ENCODE measurements at places on chromosomes 3 and 15. TPM values are rescaled to one million over a fixed set of nuclear protein-coding genes. Genes with fewer than 3 reads are reported as not detected.

DNA sequence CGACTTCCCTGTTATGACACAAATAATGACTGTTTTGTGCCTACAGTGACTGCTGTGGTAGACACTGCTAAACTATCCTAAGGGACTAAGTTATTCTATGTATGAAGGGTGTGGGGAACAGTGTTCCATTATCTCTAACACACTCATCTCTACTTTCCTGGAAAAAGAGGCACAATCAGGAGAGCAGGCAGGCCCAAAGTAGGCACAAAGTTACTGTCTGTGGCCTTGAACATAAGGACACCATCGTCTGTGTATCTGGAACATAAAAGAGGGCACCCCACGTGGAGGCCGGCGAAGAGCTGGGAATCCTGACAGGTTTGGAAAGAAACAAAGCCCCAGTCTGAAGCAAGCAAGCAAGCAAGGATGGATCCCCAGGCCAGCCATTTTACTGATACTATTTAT lies 1.5 kb downstream of the ABCC5 start:
- peaks cover 17% of the 10 kb centered on the region for H3K4me1 ChIP-seq
- H3K27me3 ChIP-seq: no peaks in the 10 kb centered on the region
- H3K27ac ChIP-seq: no peak overlapping the region
- H3K4me3 ChIP-seq: peak overlapping the region; percentile 93
- DNase-seq: no peak

GRCh38 chr15:53759411-53759931 lies at the start of gene WDR72:
Gene WDR72, minus strand, starts transcription at chr15:53759663. Its CDS starts 26,514 bp downstream, at chr15:53733149.
- no peak within 1 kb of the TSS for H3K27ac ChIP-seq
- no peaks in the 10 kb centered on the region for H3K27me3 ChIP-seq
- H3K4me3 ChIP-seq: no peak within 1 kb of the TSS
- no peak for DNase-seq
- H3K4me1 ChIP-seq: no peaks in the 10 kb centered on the region
- H3K36me3 ChIP-seq: no peaks in the 10 kb centered on the region

DNA sequence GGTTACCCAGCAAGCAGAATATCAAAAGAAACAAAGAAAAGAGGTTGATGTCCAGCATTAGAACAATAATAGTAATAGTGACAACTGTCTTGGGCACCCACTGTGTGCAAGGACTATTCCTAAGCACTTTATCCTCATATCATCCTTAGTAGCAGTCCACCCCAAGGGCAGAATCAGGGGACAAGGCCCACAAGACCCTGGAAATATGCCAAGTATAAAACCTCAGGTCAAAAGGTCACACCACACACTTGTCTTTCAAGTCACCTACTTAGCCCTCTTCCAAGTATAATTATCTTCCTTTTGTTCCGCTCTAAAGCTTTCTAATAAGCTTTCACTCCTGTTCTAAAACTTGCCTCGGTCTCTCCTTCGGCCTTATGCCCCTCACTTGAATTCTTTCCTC lies 124.0 kb upstream of the STT3B start:
- no peaks in the 10 kb centered on the region for H3K27me3 ChIP-seq
- no peak for DNase-seq
- H3K27ac ChIP-seq: no peak overlapping the region

GRCh38 chr3:28564211-28564610 lies 215.6 kb upstream of the AZI2 start:
- H3K36me3 ChIP-seq: no peaks in the 10 kb centered on the region
- no peaks in the 10 kb centered on the region for H3K27me3 ChIP-seq
- no peak overlapping the region for H3K4me3 ChIP-seq
- H3K4me1 ChIP-seq: no peaks in the 10 kb centered on the region

GRCh38 chr3:136070334-136070733 lies 104.8 kb downstream of the PPP2R3A start:
- H3K27me3 ChIP-seq: no peaks in the 10 kb centered on the region
- no peak for DNase-seq
- H3K4me1 ChIP-seq: no peaks in the 10 kb centered on the region
- H3K36me3 ChIP-seq: no peaks in the 10 kb centered on the region

GRCh38 chr3:127462111-127462655 lies 128.3 kb downstream of the TPRA1 start:
- DNase-seq: no peak
- peaks cover 7% of the 10 kb centered on the region for H3K27me3 ChIP-seq
- H3K36me3 ChIP-seq: no peaks in the 10 kb centered on the region
- H3K27ac ChIP-seq: no peak overlapping the region

The ZNF80 gene
- 1.1 TPM for total RNA-seq

- no peak for DNase-seq
- no peak overlapping the region for H3K27ac ChIP-seq
- no peaks in the 10 kb centered on the region for H3K27me3 ChIP-seq
- no peaks in the 10 kb centered on the region for H3K36me3 ChIP-seq
These were observed 34.8 kb upstream of the RAB6B start for GRCh38 chr3:133930341-133930933.

- no peak overlapping the region for H3K4me3 ChIP-seq
- no peaks in the 10 kb centered on the region for H3K36me3 ChIP-seq
- H3K27ac ChIP-seq: no peak overlapping the region
- H3K27me3 ChIP-seq: no peaks in the 10 kb centered on the region
These were observed 9.3 kb upstream of the SYNM start for GRCh38 chr15:99095626-99096025.

The FGF7 gene
- 0.11 TPM for total RNA-seq

The CLDN18 gene
- not detected for total RNA-seq

The ROPN1 gene
- not detected for total RNA-seq

- H3K27me3 ChIP-seq: no peaks in the 10 kb centered on the region
- no peak for DNase-seq
- no peak overlapping the region for H3K4me3 ChIP-seq
These were observed 125.0 kb downstream of the ZNF280D start for GRCh38 chr15:56608140-56608778.

DNA sequence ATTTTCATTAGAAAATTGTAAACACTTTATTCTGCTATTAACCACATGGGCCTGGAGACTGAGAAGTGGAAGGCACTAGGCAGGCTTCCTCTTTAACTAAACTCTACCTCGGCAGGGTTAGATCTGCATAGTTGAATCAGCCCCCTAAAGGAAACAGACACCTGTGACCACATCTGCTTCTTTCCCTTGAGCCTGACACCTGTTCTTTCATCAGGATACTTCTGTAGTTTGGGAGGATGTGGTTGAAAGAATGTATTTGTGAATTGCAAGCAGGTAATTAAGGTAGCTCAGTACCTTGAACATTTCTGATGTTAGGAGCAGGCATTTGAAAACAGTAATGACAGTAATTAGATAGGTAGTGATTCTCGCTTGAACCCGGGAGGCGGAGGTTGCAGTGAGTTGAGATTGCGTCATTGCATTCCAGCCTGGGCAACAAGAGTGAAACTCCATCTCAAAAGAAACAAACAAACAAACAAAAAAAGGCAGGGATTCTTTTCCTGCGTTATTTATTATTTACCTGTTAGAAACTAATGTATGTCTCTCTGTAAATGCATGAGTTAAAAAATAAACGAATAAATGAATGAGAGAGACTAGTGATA lies 468.5 kb downstream of the NLGN1 start:
- no peaks in the 10 kb centered on the region for H3K36me3 ChIP-seq
- no peaks in the 10 kb centered on the region for H3K27me3 ChIP-seq
- H3K4me3 ChIP-seq: no peak overlapping the region
- no peaks in the 10 kb centered on the region for H3K4me1 ChIP-seq
- no peak for DNase-seq
- H3K27ac ChIP-seq: no peak overlapping the region

DNA sequence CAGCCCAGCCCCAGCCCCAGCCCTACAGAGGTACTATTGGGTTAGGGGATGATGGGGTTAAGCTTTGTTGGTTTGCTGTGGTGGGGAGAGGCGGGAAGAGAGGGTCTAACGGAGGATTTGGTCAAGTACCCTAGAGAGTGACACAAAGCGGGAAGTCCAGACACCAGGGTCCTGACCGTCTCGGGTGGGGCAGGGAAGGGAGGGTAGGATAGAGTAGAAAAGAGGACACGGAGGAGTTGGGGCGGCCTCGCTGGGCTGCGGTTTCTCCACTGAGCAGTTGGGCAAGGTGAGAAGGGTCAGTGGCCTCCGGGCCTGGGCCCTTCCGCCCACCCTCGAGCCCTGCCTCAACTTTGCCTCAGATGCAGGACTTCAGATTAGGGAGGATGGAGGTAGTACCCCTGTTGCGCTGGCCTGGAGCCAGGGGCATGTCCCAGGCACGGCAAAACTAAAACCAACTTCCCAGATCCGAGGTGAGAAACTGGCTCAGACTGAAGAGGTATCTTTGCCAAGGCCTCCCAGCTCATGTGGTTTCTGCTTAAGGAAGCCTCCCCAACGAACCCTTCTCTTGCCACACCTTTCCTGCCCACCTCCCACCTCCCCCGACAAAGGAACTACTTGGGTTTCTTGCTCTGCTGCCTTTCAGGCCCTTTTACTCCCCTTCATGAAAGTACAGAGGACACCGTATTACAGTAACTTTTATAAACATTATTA lies 551 bp downstream of the PML start:
- DNase-seq: no peak
- H3K4me1 ChIP-seq: peaks cover 68% of the 10 kb centered on the region
- H3K27me3 ChIP-seq: no peaks in the 10 kb centered on the region
- H3K27ac ChIP-seq: peak overlapping the region; percentile 89
- peaks cover 15% of the 10 kb centered on the region for H3K36me3 ChIP-seq

The CCDC80 gene
- not detected for total RNA-seq

- H3K4me3 ChIP-seq: no peak overlapping the region
- DNase-seq: no peak
- no peaks in the 10 kb centered on the region for H3K4me1 ChIP-seq
- H3K27me3 ChIP-seq: peaks cover 4% of the 10 kb centered on the region
- no peaks in the 10 kb centered on the region for H3K36me3 ChIP-seq
These were observed 129.0 kb downstream of the SERPINI1 start for GRCh38 chr3:167864552-167864874.

DNA sequence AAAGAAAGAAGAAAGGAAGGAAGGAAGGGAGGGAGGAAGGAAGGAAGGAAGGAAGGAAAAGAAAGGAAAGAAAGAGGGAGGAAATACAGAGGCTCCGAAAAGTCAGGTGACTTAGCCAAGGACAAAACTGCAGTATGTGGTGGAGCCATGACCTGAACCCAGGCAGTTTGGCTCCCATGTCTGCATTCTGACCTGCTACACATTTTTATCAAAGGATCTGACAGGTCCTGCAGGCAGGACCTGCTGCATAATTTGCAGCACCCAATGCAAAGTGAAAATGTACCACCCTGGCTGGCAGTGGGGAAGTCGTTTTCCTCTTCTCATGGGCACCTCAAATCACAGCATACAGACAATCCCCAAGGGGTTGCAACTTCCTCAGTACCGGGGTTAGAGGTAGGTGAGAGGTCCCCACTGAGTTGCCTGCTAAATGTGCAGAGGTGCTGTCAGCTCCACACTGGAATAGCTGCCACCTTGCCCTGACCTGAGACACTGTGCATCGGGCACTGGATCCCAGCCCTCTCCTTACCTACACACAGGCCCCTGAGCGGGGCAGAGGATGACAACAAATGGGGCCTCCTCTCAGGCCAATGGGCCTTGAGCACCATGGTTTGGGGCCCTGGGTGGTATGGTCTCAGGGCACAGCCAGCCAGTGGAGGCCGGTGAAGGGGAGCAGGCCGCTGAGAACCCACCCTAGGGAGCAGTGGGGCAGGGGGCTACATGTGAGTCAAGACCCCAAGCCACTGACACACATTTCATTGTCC lies 175.1 kb downstream of the SHQ1 start:
- H3K36me3 ChIP-seq: no peaks in the 10 kb centered on the region
- DNase-seq: no peak
- no peak overlapping the region for H3K27ac ChIP-seq
- H3K27me3 ChIP-seq: no peaks in the 10 kb centered on the region
- no peaks in the 10 kb centered on the region for H3K4me1 ChIP-seq

- H3K36me3 ChIP-seq: no peaks in the 10 kb centered on the region
- H3K4me3 ChIP-seq: no peak overlapping the region
- H3K27ac ChIP-seq: no peak overlapping the region
- H3K27me3 ChIP-seq: no peaks in the 10 kb centered on the region
These were observed 17.2 kb downstream of the CCDC80 start for GRCh38 chr3:112623717-112624116.

The TMEM207 gene
- not detected for total RNA-seq

GRCh38 chr3:60497902-60498301 lies 753.4 kb downstream of the FHIT start:
- H3K27ac ChIP-seq: no peak overlapping the region
- no peaks in the 10 kb centered on the region for H3K4me1 ChIP-seq
- H3K36me3 ChIP-seq: no peaks in the 10 kb centered on the region
- H3K4me3 ChIP-seq: no peak overlapping the region

DNA sequence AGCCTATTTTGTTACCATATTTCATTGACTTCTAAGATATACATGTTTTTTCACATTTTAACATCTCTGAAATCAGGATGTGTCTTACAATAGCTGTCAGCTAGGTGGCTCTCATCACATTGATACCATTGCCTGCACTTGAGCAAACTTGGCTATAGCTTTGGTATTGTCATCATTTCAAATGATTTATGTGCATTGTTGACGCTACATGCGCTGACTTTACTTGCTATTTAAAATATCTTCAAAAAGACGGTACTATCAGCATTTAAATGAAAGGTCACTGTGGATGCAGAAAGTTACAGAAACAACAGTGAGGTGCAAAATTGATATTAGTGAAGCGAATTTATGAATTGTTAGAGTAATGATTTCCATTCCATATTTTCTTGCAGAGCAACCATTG lies 54.0 kb upstream of the ABHD2 start:
- no peaks in the 10 kb centered on the region for H3K36me3 ChIP-seq
- no peaks in the 10 kb centered on the region for H3K27me3 ChIP-seq
- no peak overlapping the region for H3K4me3 ChIP-seq
- no peaks in the 10 kb centered on the region for H3K4me1 ChIP-seq

GRCh38 chr3:100898681-100899080 lies 94.5 kb downstream of the ABI3BP start:
- no peaks in the 10 kb centered on the region for H3K27me3 ChIP-seq
- peaks cover 6% of the 10 kb centered on the region for H3K4me1 ChIP-seq
- H3K4me3 ChIP-seq: no peak overlapping the region
- no peaks in the 10 kb centered on the region for H3K36me3 ChIP-seq
- DNase-seq: no peak

GRCh38 chr15:35746121-35746520 lies 200.2 kb upstream of the DPH6 start:
- DNase-seq: no peak
- no peak overlapping the region for H3K27ac ChIP-seq
- H3K4me3 ChIP-seq: no peak overlapping the region
- H3K27me3 ChIP-seq: no peaks in the 10 kb centered on the region
- no peaks in the 10 kb centered on the region for H3K36me3 ChIP-seq

The FANCD2 gene
- 28.3 TPM for total RNA-seq

The GCNT3 gene
- not detected for total RNA-seq

- DNase-seq: no peak
- H3K4me1 ChIP-seq: no peaks in the 10 kb centered on the region
- no peak overlapping the region for H3K27ac ChIP-seq
- no peak overlapping the region for H3K4me3 ChIP-seq
- no peaks in the 10 kb centered on the region for H3K27me3 ChIP-seq
These were observed 73.9 kb downstream of the PLOD2 start for GRCh38 chr3:146087116-146087515.

The AP3B2 gene
- 0.78 TPM for total RNA-seq

All from CD4-positive, alpha-beta memory T cell (primary cell).